ENCODE measurements at places on chromosomes 4 and X. TPM values are rescaled to one million over a fixed set of nuclear protein-coding genes. Genes with fewer than 3 reads are reported as not detected.

The ETNPPL gene
- total RNA-seq = not detected

The ARSJ gene
- total RNA-seq = 42.4 TPM

The CXorf49 gene
- not detected for total RNA-seq

The RASL11B gene
- total RNA-seq = 5.6 TPM

The LGI2 gene
- total RNA-seq = 10.3 TPM

DNA sequence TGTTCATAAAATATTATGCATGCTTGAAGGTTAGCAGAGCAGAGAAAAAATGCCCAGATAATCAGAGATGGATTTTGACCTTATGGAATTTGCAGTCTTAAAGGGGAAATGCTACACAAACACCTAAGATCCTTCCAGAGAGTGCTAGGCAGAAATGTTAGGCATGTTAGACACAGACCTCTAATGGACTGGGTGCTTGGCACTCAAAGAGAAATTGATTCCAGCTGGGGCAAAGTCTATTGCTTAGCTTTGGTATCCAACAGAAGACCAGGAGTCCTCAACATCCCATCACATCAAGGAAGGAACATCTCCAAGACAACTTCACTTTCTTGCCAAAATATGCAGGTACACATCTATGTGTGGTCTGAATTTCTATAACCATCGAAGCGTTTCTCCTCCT lies 32.2 kb upstream of the PPARGC1A start:
- H3K27ac ChIP-seq = no peak overlapping the region
- H3K36me3 ChIP-seq = no peaks in the 10 kb centered on the region
- DNase-seq = no peak
- no peak overlapping the region for H3K4me3 ChIP-seq

GRCh38 chr4:26206339-26206738 lies 114.5 kb upstream of the RBPJ start:
- peaks cover 4% of the 10 kb centered on the region for H3K4me1 ChIP-seq
- H3K4me3 ChIP-seq = no peak overlapping the region
- H3K27me3 ChIP-seq = no peaks in the 10 kb centered on the region
- peak overlapping the region; percentile 12 for H3K27ac ChIP-seq
- no peak for DNase-seq
- H3K36me3 ChIP-seq = no peaks in the 10 kb centered on the region

DNA sequence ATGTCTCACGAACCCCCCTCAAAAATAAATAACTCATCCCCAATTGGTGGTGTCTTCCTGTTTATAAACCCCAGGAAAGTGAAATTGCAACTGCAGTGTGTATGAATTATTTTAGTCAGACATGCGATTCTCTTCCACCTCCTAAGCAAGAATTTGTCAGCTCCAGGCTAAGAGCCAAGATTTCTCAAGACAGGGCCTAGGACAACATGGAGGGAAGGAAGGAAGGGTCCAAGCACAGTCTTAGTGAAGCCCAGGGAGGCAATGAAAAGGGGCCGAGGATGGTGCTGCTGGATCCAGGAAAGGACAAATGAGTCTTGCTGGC lies 20.0 kb downstream of the SH3KBP1 start:
- no peaks in the 10 kb centered on the region for H3K4me1 ChIP-seq
- no peak overlapping the region for H3K4me3 ChIP-seq

GRCh38 chr4:173990869-173991210 lies 292.6 kb downstream of the FBXO8 start:
- no peak overlapping the region for H3K27ac ChIP-seq
- no peaks in the 10 kb centered on the region for H3K27me3 ChIP-seq
- DNase-seq = no peak
- H3K4me1 ChIP-seq = no peaks in the 10 kb centered on the region
- no peak overlapping the region for H3K4me3 ChIP-seq
- H3K36me3 ChIP-seq = no peaks in the 10 kb centered on the region

DNA sequence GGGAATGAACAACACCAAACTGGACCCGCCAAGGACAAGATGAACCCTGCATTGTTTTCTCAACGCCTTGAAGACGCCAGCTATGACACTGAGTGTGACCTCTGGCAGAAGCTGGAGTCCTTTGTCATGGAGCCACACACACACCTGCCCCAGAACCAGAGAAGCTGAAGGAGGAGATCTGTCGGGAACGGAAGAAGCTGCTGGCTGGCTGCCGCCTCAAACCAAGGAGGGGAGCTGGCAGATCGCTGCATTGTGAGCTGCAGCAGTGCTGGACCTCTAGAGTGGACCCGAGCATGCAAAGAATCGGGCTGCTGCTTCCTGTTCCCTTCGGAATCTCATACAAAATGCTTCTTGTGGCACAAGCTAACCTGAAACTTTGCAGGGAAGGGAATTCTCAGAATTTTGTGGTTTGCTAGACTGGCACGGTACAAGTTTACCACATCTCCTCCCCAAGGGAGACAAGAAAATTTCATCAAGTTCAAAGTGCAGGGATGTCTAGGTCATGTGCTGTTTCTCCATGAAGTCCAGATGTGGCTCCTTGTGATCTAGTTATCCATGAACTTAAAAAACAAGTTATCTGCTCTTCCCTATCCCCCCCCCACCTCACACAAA lies 23.4 kb upstream of the GLRB start:
- no peak overlapping the region for H3K27ac ChIP-seq
- no peaks in the 10 kb centered on the region for H3K27me3 ChIP-seq
- no peak for DNase-seq
- no peak overlapping the region for H3K4me3 ChIP-seq
- no peaks in the 10 kb centered on the region for H3K36me3 ChIP-seq
- H3K4me1 ChIP-seq = no peaks in the 10 kb centered on the region

DNA sequence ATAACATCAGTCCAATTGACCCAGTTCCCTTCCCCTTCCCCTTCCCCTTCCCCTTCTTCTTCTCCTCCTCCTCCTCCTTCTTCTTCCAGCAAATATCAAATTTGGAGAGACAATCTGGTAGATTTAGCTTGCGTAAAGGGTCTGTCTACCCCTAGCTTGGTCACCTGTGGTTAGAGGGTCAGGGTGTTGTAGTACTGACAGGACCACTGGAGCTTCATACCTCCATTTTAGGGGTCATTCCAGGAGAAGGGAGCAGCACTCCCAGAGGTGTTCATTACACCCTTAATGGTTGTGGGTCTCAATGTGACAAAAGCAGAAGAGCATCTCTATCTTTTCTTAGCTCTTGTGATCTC lies 3.7 kb upstream of the FGB start:
- no peak overlapping the region for H3K4me3 ChIP-seq
- H3K27me3 ChIP-seq = no peaks in the 10 kb centered on the region
- H3K4me1 ChIP-seq = no peaks in the 10 kb centered on the region
- no peaks in the 10 kb centered on the region for H3K36me3 ChIP-seq
- H3K27ac ChIP-seq = no peak overlapping the region
- DNase-seq = no peak

DNA sequence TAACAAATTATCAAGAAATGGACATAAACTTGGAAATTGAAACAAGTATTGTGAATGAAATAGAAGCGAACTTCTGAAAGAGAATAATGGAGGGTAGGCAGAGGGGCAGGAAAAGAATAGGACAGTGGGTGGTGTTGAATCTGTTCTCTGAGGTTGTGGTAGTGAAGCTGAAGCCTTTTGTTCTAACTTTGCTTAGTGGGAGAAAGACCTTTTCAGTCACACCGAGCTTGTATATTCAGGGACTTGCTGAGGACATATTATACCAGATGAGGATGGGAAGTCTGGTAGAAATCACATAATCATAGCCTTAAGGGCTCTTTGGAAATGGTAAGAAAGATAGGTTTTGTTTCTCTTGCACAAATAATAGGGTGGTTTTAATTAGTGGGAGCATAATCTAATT lies 115.4 kb upstream of the NDST4 start:
- H3K27ac ChIP-seq = no peak overlapping the region
- no peak for DNase-seq
- H3K4me3 ChIP-seq = no peak overlapping the region
- H3K4me1 ChIP-seq = no peaks in the 10 kb centered on the region

DNA sequence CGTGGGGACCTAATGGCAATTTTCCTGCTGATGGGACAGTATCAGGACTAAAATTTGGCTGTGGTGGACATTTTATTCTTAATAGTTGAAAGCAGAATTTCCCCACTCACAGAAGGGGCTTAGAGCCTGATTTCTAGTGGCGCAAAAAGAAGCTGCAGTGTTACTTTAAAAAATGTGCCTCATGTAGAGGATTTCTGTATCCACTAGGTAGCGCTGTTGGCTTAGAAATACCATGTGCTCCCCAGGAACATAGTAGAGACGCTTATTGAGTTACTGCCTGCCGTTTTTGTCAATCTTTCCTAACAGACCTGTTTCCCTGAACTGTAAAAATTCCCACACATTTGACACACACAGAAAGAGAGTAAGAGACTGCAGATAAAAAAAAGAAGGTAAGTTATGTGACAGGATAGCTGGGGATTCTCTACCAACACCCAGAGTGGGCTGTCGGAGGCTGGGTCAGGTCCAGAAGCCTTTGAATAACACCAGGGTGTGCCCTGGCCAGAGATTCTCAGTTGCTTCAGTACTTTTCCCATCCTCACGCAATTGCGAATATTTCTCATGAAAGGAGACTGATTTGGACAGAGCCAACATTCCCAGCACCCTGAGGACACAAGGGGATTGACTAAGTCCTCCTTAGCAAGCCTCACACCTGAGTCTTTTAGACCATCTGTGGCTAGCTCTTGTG lies 88.4 kb downstream of the ZXDA start:
- no peak for DNase-seq
- no peak overlapping the region for H3K27ac ChIP-seq
- peak overlapping the region; percentile 34 for H3K4me3 ChIP-seq
- H3K36me3 ChIP-seq = no peaks in the 10 kb centered on the region

DNA sequence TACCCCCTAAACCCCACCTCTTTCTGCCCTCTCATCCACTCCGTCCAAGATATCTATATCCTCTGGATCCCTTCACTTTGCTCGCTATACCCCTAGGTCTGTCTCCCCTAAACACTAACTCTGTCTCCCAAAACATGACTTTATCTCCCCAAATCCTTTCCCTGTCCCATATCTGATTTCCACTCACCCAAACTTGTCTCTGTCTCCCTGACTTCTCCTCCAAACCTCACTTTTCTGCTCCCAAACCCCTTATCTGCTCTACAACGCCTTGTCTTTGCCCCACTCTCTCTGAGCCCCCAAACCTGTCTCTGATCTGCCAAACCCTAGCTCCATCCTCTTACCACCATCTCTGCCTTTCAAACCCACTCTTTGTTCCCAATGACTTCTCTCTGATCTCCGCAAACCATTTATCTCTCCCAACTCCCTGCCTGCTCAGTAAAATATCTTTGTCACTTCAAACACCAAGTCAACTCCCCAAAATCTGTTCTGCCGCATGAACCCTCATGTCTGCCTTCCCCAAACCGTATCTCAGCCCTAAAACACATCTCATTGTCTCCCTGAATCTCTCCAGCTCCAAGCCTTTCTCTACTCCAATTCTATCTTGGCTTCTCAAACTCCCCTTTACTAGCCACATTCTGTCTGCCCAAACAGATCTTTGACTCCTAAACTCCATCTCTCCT lies 575 bp downstream of the GATA1 start:
- no peaks in the 10 kb centered on the region for H3K4me1 ChIP-seq
- no peak for DNase-seq
- no peaks in the 10 kb centered on the region for H3K27me3 ChIP-seq
- H3K36me3 ChIP-seq = no peaks in the 10 kb centered on the region

DNA sequence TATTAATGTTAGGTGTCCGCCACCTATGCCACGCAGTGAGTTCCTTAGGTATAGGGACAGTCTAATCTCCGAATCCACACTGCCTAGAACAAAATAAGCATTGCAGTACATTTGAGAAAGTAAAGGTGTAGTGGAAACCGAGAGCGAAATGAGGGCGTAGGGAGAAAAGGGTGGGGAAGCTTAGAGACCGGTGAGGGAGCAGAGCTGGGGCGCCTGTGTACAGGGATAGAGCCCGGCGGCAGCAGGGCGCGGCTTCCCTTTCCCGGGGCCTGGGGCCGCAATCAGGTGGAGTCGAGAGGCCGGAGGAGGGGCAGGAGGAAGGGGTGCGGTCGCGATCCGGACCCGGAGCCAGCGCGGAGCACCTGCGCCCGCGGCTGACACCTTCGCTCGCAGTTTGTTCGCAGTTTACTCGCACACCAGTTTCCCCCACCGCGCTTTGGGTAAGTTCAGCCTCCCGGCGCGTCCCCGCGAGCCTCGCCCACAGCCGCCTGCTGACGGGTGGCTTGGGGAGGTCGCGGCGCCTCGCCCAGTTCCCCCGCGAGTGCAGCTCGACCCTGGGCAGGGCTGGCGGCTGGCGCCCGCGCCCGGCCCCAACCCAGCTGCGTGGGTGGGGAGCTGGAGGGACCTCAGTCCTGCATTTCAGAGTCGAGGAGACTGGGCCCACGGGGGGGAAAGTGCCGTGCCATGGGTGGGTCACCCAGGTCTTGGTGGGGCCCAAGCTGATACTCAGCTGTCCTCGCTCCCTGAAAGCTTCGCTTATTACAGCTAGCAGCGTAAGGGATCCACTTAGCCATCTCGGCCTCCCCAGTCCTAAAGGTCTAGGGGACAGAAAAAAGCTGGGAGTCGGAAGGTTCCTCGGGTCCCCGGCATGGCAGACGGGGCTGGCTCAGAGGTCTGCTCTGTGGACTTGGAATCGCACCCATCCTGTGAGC lies at the start of gene ANXA3:
TSS of gene ANXA3 (plus strand) at position 351 of the 932 bp plus-strand sequence. CDS start 2,704 bp downstream, outside the sequence.
- no peak within 1 kb of the TSS for H3K27ac ChIP-seq
- peak; percentile 75 for DNase-seq

- no peak overlapping the region for H3K4me3 ChIP-seq
- no peaks in the 10 kb centered on the region for H3K36me3 ChIP-seq
- no peak for DNase-seq
- H3K27me3 ChIP-seq = no peaks in the 10 kb centered on the region
- no peaks in the 10 kb centered on the region for H3K4me1 ChIP-seq
Measured at GRCh38 chrX:71184803-71185495, 38.1 kb upstream of the GJB1 start.

DNA sequence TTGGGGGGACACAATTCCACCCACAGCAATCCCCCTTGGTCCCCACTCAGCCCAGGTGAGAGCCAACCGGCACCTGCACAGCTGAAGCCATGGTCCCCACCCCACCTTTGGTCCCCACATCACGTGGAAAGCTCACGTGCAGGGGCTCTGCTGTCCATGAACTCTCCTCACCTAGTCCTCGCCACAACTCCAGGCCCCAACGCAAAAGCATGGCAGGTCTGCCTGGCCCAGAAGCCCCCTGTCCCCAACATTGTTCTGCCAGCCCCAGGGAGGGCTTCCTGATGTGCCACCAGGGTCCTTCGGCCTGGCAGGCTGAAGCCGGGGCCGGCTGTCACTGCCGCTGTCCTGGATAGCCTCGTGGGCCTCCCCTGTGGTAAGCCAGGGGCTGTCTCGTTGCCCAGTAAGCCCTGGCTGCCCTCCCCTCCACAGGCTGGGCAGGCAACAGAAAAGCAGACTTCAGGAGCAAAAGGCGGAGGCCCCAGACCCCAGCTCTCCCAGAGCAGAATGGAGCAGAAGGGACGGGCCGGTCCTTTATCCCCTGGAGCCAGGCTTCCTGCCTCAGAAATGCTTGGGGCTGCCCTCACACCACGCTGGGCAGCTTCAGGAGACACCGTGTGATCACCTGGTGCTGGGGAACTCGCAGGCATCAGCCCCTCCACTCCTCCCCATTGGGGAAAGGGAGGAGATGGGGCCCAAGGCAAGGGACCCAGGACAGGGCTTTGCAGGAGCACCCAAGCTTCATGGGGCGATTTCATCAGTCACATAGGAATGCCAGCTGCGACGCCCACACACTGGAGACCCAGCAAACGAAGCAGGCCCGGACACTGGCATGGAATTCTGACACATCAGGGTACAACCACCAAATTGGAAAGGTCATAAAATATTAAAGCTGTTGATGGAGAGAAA lies 103.7 kb downstream of the ADRA2C start:
- H3K27ac ChIP-seq = no peak overlapping the region
- H3K27me3 ChIP-seq = no peaks in the 10 kb centered on the region

All from aorta (tissue), 5 donors.